ENCODE measurements at places on chromosomes 1 and 21.

GRCh38 chr1:72670902-72671301, 388.6 kb upstream of the NEGR1 start:
- no peak for DNase-seq

DNA sequence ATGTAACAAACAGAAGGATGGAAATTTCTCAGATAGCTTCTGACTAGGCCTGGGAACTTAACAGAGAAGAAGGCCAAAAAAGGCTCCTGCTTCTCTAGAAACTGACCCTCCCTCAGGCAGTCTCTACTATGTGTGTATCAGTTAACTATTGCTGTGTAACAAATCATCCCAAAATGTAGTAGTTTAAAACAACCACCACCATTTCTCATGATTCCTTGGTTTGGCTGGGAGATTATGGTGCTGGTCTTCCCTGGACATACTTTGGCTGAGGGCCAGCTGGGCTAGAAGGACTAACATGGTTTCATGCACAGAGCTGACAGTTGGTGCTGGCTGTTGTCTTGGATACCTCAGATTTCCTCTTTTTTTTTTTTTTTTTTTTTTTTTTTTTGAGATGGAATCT, 26.2 kb upstream of the CNN3 start:
- DNase-seq: no peak

GRCh38 chr1:229119876-229120275, 151.0 kb upstream of the RAB4A start:
- no peak for DNase-seq

GRCh38 chr1:214854126-214854875, 228.2 kb upstream of the KCNK2 start:
- no peak for DNase-seq

GRCh38 chr1:115436596-115436995, 98.5 kb upstream of the NGF start:
- DNase-seq: no peak

GRCh38 chr1:103170609-103171008, 62.3 kb upstream of the COL11A1 start:
- no peak for DNase-seq

DNA sequence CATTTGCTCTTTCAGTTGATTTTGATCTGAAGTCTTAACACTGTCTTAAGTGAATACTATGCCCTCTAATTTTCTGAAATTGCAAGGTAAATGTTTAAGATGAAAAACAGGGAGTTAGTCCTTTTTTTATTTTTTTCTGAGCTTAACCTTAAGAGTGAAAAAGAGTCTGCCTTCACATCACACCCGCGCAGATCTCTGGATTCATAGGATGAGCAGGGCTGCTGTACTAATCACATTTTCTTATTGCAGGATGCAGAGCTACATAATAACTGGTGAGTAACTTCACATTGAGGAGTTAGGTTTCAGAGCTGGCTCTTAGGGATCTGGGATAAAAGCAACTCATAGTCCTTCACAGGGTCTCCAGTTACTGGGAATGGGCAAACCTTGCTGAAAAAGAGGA, 188.7 kb upstream of the ATP1B1 start:
- DNase-seq: no peak

DNA sequence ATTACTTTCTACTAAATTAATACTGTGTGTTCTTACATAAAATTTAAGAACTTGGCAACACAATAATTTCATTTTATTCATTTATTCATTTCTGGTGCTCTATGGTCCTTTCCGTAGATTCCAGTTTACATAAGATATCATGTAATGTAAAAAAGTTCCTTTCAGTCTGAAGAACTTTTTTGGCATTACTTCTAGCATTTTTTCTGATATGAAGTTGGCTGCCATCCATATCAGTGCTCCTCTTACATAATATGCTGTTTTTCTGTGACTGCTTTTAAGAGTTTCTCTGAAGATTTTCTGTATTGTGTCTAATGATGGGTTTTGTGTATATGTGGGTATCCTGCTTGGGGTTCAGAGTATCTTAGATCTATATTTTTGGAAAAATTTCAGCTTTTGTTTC, 34.8 kb downstream of the LIN9 start:
- DNase-seq: no peak

DNA sequence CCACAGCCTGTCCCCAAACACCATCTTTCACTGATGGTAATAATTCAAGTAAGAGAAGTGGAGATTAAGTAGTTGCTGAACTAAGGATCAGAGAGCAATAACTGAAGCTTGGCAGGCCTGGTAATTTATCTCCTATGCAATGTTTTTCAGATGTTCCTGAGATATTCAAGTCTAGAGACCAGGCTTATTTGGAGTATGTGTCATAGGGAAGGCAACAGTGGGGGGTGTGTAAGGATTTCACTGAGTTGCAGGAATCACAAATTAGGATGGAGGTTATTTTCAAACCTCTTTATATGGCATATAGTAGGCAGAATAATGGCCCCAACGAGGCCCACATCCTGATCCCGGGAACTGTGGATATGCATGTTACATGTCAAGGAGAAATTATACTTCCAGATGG, 171.7 kb downstream of the KCNJ6 start:
- no peak for DNase-seq

- DNase-seq: no peak
Observed at GRCh38 chr1:113391649-113392271, 1.4 kb downstream of the MAGI3 start.

- no peak for DNase-seq
Observed at GRCh38 chr1:31924839-31925238, 13.3 kb downstream of the PTP4A2 start.

- no peak for DNase-seq
Observed at GRCh38 chr1:83113652-83114051, 885.3 kb downstream of the TTLL7 start.

DNA sequence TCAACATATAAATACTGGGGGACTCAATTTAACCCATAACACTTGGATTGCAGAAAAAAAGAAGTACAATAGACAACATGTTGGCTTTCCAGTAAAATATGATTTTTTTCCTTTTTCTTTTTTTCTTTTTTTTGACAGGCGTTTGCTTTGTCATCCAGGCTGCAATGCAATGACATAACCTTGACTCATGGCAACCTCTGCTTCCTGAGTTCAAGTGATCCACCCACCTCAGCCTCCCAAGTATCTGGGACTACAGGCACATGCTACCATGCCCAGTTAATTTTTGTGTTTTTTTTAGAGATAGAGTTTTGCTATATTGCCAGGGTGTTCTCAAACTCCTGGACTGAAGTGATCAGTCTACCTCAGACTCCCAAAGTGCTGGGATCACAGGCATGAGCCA, 1512.0 kb upstream of the PRMT6 start:
- no peak for DNase-seq

Data from AG04449 (cell line).